Stimulated activated CD4-positive, alpha-beta T cell treated with anti-CD3 and anti-CD28 coated beads, Interleukin-4, amount 100 ng/mL, for 48 hours (primary cell): ENCODE measurements at places on chromosomes 7 and 10.

DNA sequence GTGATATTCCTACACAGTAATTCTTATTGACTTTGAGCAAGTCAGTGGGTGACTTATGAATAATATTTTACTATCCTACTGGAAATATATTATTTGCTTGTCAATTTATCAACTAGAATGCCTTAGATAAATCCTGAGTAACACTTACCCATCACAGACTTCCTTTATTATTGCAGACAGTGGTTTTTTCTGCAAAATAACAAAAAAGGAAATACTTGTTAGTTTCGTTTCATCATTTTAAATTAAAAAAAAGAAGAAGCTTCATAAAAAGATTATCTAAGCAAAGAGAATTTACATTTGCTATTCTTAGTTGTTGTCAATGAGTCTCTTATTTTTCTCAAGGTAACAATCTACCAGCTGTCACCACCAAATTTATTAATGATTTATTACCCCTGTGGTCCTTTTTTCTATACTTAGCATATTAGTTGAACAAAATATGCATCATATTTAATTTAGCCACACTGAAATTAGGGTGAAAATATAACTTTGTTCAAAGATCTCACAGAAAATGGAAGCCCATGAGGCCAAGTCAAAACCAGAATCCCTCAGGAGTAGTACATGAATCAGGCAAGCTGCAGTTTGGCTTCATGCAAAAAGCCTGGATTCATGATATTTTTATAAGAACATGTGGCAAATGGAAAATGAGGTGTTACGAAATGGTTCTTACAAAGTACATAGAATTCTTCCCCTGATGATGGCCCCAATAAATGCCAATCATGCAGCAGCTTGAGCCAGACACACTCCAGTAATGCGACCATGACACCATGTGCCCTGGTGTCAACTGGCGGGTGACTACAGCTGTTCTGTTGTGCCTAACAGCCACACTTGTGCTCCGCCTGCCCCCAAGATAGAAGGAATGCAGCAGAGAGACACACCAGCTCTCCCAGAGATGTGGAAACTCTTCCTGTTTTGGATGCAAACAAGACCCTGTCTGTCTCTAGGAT is 132.6 kb downstream of the ELMO1 start:
- no peak for DNase-seq

DNA sequence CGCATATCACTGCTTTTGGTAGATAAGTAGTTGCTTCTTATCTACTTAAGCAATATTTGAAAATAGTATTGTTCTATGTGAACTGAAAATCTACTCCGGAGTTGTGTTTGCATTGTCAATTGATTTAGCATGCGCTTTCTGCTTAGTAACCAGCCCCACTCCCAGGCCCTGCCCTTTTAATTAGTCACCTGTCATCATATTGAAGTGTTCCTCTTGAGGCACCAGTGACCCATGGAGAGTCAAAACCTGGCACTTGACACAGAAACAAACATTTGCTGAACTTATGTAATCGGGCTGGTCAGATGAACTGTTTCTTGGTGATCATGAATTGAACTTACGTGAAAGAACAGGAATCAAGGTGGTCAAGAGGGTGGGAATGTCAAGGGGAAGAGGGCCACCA is 27.8 kb upstream of the CDHR3 start:
- no peak for DNase-seq

DNA sequence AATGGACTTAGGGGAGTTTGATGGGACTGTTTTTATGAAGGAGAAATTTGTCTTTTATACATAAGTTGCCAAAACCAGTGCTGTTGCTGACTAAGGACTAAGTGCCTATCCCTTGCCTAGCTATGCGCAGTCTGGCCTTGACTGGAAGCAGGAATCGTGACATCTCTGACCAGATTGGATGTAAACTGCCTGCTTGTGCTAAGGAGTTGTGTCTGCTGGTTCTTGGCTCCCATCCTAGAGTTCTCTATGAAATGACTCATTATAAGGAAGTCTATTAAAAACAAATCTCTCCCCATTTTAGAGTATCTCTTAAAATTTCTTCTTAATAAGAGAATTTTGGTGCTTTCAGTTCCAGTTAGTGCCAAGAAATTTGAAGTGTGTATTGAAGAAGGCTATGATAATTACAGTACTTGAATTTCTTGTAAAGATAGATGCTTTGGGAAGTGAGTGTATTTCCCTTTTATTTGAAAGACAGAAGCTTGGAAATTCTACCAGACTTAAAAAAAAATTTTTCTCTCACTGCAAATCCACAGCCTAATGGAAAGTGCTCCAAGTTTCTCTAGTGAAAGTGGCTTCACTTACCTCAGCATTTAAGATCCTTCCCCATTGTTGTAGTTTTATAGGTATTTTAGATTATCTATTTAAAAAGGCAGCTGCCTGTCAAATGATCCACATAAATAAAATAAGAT is 77.6 kb downstream of the BICC1 start:
- DNase-seq = no peak

GRCh38 chr7:90715067-90715466 is 118.9 kb downstream of the CDK14 start:
- DNase-seq = no peak

DNA sequence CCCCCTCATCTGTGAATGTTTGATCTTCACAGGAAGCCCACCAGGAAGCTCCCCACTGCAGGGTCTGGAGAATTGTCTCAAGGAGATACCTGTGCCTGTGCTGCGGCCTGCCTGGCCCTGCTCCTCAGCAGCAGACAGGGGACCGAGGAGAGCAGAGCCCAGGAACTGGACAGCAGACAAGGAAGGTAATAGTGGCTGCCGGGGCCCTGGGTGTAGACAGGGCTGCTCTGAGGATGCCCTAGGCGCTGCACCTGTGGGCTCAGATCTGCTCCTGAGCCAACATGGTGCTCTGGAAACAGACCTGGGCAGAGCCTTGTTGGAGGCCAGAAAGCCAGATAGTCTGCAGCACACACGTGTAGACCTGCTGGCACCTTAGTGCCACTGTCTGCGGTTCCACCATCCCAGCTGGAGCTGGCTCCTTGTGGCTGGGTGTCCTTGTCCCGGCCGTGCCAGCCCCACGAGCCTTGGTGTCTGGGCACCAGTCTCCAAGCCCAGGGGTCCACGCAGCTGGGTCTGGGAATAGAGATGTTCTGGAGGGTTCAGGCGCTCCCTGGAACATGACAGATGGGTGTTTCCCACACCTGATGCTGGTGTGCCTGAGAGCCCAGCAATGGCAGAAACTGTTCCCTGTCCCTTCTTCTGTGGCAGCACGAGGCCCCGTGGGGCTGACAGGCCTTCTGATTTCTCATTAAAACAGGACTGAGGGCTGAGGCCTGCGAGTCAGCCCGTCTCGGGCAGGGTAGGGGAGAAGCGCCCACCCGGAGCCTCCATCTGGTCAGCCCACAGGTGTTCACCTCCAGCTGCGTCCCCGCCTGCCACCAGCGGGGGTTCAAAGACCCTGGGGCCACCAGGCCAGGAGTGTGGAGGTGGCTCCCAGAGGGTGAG is 44.7 kb downstream of the ZNF467 start:
- DNase-seq = no peak

- no peak for DNase-seq
Measured at GRCh38 chr10:72461085-72461484, 106.4 kb upstream of the DNAJB12 start.

- no peak for DNase-seq
Measured at GRCh38 chr10:17992266-17992665, 40.5 kb downstream of the SLC39A12 start.

- DNase-seq = no peak
Measured at GRCh38 chr10:6002809-6003510, 25.6 kb upstream of the IL15RA start.

DNA sequence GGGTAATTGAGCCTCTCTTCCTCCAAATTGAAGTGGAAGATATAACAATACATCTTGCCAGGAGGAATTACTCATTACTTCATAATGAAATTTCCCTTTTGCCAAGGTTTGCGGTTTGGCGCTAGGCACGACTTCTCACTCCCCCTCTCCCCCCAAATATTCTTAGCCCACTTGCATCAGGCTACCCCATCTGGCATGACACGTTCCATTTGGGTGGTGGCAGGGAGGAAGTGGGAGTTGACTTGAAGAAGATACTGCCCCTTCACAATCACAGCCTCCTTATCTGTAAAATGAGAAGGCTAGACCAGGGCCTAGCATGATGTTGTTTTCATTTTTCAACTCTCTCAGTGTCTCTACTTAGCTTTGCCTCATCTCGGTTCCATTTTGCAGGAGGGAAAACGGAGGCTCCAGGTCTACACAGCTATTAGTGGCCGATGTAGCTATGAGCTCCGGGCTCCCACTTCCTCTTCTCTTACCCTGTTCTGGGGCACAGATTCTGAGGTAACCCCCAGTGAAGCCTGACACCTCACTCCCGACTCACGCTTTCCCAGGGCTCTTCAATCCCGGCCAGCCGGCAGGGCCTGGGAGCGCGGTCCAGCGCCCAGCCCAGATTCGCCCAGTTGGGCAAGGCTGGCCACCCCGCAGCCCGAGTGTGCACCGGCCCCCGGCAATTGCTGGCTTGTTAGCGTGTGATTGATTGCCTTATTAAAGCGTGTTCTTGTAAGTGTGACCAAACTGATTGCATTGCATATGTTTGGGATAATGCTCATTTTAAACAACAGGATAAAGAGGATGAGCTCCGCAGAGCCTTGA is 6.5 kb downstream of the EVX1 start:
- no peak for DNase-seq

DNA sequence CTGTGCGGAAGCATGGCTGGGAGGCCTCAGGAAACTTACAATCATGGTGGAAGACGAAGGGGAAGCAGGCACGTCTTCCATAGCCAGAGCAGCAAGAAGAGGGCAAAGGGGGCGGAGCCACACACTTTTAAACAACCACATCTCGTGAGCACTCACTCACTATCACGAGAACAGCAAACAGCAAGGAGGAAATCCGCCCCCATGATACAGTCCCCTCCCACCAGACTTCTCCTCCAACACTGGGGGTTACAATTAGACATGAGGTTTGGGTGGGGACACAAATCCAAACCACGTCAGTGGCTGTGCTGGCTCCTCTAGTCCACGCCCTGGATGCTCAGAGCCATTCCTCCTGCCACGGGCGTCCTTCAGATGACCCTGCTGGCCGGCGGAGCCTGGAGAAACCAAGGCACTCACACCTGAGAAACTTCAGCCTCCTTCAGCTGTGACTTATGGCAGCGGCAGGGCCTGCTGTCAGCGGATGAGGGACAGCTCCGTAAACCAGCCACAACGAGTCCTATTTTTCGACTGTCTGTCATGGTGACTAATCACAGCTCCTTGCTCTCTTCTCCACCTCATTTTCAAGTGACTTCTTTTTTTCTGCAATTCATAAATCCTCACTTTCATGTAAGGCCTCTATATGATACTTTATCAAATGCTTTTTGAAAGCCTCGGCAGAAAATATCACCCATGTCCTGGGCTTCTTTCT is 167.9 kb upstream of the PFKP start:
- DNase-seq = no peak

GRCh38 chr7:75716992-75717626 is 21.6 kb downstream of the HIP1 start:
- DNase-seq = no peak

- DNase-seq = no peak
Measured at GRCh38 chr7:31811650-31812461, 124.8 kb downstream of the PPP1R17 start.

DNA sequence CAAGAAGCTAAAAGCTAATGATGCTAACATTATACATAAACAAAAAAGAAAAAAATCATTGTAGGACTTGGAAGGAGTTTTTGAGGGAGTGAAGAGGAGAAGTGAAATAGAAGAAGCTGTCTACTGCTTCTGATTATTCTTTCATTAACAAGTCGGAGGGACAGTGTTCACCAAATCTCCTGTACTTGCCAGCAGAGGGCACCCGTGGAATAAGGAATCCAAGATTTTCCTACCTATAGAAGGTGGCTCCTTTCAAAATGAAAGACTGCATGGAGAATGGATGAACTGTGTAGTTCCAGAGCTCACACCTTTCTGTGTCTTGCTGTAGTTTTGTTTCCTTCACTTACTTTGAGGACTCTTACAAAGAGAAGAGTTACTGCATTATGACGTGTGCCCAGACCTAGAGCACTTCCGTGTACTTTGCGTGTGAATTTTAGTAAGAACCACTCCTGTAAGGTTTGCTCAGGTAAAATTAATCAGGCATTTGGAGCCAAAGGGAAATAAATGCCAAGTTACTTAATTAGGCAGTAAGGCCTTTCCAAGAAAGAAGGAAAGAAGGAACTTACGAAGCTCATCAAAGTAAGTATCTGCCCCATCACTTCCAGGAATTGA is 145.1 kb downstream of the SEMA3D start:
- DNase-seq = peak; percentile 1

DNA sequence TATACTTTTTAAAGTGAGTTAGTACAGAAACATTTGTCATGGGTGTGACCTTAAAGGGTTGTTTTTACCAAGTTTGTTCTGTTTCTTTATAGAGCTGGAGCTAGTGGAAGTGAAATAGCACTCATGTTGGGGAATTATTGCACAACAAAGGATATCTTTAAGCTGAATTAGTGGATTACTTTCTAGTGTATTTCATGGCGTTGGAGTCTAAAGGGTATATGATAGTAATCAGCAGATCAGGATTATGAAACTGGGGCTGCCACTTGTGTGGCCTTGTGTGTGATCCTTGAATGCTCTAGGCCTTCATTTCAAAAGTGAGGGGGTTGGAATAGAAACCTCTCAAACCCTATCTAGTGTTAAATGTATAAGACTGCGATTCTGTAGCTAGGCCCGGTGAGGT is 123.6 kb downstream of the LYZL1 start:
- no peak for DNase-seq

DNA sequence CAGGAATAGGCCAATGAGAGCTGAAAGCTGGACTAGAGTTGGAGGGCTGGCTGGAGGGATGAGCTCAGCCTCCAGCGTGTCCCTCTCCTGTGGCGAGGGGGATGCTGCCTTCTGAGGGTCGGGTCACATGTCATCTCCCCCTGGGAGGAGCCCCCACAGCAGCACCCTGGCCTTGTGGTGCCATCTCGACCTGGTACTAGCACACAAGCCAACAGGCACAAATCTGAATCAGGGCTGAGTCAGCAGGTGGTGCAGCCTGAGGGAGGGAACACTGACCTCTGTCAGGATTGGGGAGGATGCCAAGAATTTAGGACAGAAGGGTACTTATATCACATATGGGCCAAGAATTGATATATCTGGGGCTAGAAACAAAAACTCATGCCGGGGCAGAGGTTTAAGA is 280.4 kb downstream of the CELF2 start:
- no peak for DNase-seq
